ENCODE measurements at places on chromosomes 6 and 20.

DNA sequence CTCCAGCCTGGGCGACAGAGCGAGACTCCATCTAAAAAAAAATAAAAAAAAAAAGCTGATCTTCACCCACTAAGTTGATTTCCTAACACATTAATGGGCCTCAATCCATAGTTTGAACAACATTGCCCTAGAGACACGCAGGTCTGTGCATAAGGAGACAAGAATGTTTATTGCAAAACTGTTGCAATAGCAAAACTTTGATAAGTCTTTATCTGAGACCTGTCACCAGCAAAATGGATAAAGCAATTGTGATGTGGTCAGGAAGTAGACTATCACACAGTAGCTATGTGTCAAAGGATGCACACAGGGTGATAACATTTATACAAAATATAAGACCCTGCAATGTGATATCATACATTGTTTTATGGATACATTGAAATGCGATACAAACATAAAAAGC is 4.2 kb upstream of the ITPR3 start:
- DNase-seq: no peak

DNA sequence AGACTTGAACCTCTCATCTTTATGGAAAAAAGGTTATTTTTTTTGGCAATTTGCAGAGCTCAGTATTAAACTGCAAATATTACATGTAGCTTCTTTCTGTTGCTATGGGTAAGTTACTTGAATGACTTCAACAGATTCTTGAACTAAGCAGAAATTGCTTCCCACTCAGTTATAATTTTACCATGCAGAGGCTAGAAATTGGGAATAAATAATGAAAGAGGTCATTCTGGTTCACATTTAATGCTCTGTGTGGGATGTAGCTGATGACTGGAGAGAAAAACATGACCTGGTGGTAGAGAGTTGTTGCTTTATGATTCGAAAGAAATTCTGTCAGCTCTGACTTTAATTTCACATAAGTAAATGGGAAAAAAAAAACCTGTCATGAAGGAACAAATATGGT is 16.8 kb upstream of the ADGB start:
- no peak for DNase-seq

DNA sequence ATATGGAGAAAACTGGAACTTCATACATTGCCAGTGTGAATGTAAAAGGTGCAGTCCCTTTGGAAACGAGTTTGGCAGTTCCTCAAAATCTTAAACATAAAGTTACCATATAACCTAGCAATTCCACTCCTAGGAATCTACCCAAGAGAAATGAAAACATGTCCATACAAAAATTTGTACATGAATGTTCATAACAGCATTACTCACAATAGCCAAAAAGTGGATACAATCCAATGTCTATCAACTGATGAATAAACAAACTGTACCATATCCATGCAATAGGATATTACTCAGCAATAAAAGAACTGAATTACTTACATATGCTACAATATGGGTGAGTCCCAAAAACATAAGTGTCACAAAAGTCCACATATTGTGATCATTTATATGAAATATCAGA is 48.7 kb upstream of the ERVFRD-1 start:
- no peak for DNase-seq

DNA sequence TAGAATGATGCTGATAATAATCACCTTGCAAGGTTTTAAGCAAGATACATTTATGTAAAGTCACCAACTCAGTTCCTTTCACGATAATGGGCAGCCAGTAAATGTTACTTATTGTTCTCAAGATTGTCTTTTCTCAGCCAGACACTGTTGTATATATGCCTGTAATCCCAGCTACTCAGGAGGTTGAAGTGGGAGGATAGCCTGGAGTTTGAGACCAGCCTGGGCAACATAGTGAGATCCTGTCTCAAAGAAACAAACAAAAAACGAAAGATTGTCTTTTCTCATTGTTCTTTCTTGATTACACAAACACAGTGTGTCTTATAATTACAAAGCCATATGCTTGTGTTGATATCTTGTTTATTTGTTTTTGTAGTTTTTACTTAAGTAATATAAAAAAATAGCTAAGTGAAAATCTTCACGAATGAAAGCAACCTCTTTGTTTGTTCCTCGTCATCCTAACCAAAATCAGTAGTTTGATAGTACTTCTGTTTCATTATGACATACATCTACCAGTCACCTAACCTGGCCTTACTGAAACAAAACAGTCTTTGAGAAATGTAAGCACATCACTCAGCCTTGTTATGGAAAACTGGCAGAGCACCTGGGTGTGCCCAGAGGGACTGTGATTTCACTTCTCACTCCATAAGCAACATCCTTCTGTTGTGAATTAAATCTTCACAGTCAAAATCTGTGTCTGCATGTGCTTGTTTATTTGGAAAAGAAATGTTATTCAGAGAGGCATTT is 436.2 kb upstream of the SOX4 start:
- no peak for DNase-seq

DNA sequence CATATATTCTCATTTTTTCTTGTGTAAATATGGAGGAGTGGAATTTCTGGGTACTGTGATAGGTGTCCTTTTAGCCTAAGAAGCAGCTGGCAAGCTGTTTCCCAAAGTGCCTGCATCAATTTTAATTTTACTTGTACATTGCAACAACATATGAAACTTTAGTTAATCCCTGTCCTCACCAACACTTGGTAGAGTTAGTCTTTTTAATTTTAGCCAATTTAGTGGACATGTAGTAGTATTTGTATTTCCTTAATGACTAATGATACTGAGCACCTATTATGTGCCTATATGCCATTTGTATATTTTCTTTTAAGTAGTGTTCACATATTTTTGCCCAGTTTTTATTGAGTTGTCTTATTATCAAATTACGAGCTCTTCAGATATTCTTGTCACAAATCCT is 46.8 kb upstream of the NOX3 start:
- no peak for DNase-seq

- DNase-seq: no peak
Measured at GRCh38 chr20:3798373-3798768, 2.3 kb downstream of the CDC25B start.

GRCh38 chr6:81049425-81050042 is 702.9 kb downstream of the TENT5A start:
- DNase-seq: no peak

- DNase-seq: no peak
Measured at GRCh38 chr20:62466072-62466760, 9.6 kb downstream of the GATA5 start.

DNA sequence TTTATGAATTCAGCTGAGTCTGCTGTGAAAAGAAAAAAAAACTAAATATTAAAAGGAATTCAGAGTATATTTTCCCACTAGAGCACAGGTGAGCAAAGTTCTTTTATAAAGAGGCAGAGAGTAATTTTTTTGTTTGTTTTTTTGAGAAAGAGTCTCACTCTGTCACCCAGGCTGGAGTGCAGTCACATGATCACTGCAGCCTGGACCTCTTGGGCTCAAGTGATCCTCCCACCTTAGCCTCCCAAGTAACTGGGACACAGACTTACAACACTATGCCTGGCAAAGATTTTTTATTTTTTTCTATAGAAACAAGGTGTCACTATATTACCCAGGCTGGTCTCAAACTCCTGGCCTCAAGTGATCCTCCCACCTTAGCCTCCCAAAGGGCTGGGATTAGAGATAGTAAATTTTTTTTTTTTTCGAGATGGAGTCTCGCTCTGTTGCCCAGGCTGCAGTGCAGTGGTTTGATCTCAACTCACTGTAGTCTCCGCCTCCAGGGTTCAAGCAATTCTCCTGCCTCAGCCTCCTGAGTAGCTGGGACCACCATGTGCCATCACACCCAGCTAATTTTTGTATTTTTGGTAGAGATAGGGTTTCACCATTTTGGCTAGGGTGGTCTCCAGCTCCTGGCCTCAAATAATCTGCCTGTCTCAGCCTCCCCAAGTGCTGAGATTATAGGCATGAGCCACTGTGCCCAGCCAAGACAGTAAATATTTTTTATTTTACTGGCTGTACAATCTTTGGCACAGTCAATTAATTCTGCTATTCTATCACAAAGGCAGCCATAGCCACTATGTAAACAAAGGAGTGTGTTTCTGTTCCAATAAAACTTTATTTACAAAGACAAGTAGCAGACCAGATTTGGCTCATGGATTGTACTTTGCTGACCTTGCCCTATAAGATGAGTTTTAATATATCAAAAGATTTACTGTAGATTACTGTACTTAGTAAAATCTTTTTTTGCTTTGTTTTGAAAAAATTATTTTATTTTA is 14.5 kb upstream of the B4GALT5 start:
- DNase-seq: no peak

All from stimulated activated CD4-positive, alpha-beta T cell treated with anti-CD3 and anti-CD28 coated beads, Interleukin-4, amount 100 ng/mL, for 4 hours (primary cell).